Thymus (tissue), 14 donors: ENCODE measurements at places on chromosomes 16 and 17.

- H3K4me3 ChIP-seq, result no peak overlapping the region
- DNase-seq, result no peak
- H3K27me3 ChIP-seq, result no peaks in the 10 kb centered on the region
- no peaks in the 10 kb centered on the region for H3K4me1 ChIP-seq
- H3K27ac ChIP-seq, result no peak overlapping the region
- no peaks in the 10 kb centered on the region for H3K36me3 ChIP-seq
Measured at GRCh38 chr16:55760310-55761001, 72.4 kb downstream of the CES1 start.

DNA sequence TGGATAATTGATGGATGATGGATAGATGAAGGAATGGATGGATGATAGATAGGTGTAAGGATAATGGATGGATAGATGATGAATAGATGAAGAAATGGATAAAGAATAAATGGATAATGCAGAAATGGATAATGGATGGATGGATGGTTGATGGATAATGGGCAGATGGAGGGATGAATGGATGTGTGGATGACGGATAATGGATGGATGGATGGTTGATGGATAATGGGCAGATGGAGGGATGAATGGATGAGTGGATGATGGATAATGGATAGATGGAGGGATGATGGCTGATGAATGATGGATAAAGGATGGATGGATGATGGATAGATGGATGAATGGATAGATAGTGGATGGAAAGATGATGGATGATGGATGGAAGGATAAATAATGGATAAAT is 239.2 kb downstream of the KATNIP start:
- H3K4me1 ChIP-seq, result no peaks in the 10 kb centered on the region
- no peaks in the 10 kb centered on the region for H3K27me3 ChIP-seq
- no peak overlapping the region for H3K27ac ChIP-seq
- H3K4me3 ChIP-seq, result no peak overlapping the region
- H3K36me3 ChIP-seq, result no peaks in the 10 kb centered on the region

DNA sequence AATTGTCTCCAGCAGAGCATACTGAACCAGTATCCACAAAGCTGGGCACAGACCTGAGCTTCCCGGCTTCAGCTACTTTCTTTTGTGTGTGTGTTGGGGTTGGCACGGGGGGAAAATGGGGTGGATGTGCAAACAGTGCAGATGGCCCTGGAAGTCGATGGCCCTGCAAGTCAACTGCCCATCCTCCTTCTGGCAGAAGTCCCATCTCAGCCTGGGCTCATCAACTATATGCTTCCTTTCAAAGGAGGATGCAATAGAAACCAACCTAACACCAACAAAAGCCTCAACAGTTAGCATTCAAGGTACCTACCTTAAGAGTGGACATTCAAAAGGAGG is 55.7 kb downstream of the SOX9 start:
- no peak overlapping the region for H3K4me3 ChIP-seq
- no peaks in the 10 kb centered on the region for H3K36me3 ChIP-seq
- no peak for DNase-seq
- H3K4me1 ChIP-seq, result no peaks in the 10 kb centered on the region
- no peaks in the 10 kb centered on the region for H3K27me3 ChIP-seq

DNA sequence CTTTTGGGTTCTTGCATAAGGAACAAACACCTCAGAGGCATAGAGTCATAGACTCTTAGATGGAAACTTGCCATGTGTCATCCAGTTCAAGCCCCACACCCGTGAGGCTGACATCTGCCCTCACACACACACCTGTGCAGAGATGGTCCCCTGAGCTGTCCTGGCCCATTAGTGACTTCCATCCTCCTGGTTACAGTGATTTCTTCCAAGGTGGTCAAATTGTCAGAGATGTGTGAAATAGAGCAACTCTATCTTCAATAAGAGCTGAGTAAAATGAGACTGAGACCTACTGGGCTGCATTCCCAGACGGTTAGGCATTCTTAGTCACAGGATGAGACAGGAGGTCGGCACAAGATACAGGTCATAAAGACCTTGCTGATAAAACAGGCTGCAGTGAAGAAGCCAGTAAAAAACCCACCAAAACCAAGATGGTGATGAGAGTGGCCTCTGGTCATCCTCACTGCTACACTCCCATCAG is 342.2 kb upstream of the TNRC6C start:
- H3K27ac ChIP-seq, result no peak overlapping the region
- no peak overlapping the region for H3K4me3 ChIP-seq
- H3K27me3 ChIP-seq, result no peaks in the 10 kb centered on the region
- peaks cover 11% of the 10 kb centered on the region for H3K4me1 ChIP-seq

- peaks cover 31% of the 10 kb centered on the region for H3K4me1 ChIP-seq
- H3K4me3 ChIP-seq, result peak overlapping the region; percentile 31
- H3K27me3 ChIP-seq, result peaks cover 44% of the 10 kb centered on the region
- no peaks in the 10 kb centered on the region for H3K36me3 ChIP-seq
- DNase-seq, result peak; percentile 7
- H3K27ac ChIP-seq, result no peak overlapping the region
Measured at GRCh38 chr17:73901661-73902415, 257.6 kb upstream of the SDK2 start.

DNA sequence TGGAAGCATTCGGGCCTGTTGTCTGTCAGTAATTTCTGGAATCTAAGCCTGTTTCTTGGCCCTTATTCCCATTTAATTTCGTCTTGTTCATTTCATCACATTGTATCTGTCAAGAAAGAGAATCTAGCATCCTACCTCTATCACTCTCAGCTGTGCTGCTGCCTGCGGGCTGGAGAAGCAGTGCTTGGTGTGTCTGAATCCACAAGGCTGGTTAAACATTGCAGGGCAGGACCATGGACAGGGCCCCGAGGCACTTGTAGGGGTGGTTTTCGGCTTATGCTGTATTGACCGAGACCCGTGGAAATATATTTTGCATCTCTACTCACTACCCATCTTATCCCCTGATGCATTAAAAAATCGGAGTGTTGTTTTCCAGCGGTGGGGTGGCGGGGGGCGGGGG is 3.1 kb downstream of the RAB11FIP4 start:
- peak; percentile 51 for DNase-seq
- H3K27me3 ChIP-seq, result peaks cover 69% of the 10 kb centered on the region

GRCh38 chr17:9936095-9936494 is 31.0 kb upstream of the RCVRN start:
- H3K36me3 ChIP-seq, result peaks cover 10% of the 10 kb centered on the region
- H3K4me1 ChIP-seq, result no peaks in the 10 kb centered on the region
- H3K27me3 ChIP-seq, result no peaks in the 10 kb centered on the region
- no peak for DNase-seq

DNA sequence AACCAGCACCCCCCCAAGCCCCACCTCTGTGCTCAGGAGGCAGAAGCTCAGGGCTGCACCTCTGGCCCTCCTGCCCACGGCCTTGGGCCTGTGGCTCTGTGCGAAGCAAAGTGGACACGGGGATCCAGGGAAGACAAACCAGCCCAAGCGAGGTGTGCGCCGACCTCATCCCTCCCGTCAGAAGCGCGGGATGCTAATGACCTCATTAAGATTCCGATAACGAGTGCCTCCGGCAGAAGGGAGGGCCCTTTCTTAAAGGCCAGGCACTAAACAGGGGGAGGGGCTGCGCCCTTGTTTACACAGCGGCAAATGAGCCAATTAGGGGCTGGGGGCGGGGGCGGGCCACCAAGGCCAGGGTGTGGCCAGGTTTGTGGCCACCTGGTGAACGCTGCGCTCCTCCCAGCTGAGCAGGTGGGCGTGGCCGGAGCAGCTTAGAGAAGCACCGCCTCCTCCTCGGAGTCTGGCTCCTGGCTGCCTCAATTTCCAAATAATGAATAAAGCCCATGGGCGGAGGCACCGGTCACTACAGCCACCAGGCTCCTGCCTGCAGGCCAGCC is 3.2 kb downstream of the CBX4 start:
- peaks cover 15% of the 10 kb centered on the region for H3K27me3 ChIP-seq
- peaks cover 39% of the 10 kb centered on the region for H3K4me1 ChIP-seq
- peak overlapping the region; percentile 99 for H3K27ac ChIP-seq
- H3K36me3 ChIP-seq, result peaks cover 25% of the 10 kb centered on the region
